ENCODE measurements at places on chromosomes 6 and 20. TPM values are rescaled to one million over a fixed set of nuclear protein-coding genes. Genes with fewer than 3 reads are reported as not detected.

DNA sequence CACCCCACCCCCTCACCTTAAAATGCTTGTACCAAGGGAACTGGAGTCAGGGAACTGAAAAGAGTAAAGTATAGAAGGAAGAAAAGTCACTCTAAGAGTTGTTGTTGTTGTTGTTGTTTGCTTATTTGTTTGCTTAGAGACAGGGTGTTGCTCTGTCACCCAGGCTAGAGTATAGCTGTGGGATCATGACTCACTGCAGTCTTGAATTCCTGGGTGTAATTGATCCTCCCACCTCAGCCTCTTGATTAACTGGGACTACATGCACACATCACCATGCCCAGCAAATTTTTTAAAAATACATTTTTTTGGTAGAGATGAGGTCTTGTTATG lies 681.6 kb upstream of the GJE1 start:
- no peak overlapping the region for H3K27ac ChIP-seq
- no peak overlapping the region for H3K4me3 ChIP-seq
- peaks cover 11% of the 10 kb centered on the region for H3K4me1 ChIP-seq
- no peak for DNase-seq

GRCh38 chr6:54865091-54865631 lies 18.6 kb downstream of the FAM83B start:
- no peak for DNase-seq
- no peak overlapping the region for H3K27ac ChIP-seq
- H3K36me3 ChIP-seq, result no peaks in the 10 kb centered on the region
- no peak overlapping the region for H3K4me3 ChIP-seq
- no peaks in the 10 kb centered on the region for H3K4me1 ChIP-seq
- no peaks in the 10 kb centered on the region for H3K27me3 ChIP-seq

- peaks cover 18% of the 10 kb centered on the region for H3K4me1 ChIP-seq
- H3K27me3 ChIP-seq, result no peaks in the 10 kb centered on the region
- no peak for DNase-seq
- H3K27ac ChIP-seq, result no peak overlapping the region
Measured at GRCh38 chr20:41403604-41404003, 37.0 kb upstream of the EMILIN3 start.

The GATA5 gene
- total RNA-seq, result not detected

- H3K4me1 ChIP-seq, result peaks cover 16% of the 10 kb centered on the region
- no peaks in the 10 kb centered on the region for H3K27me3 ChIP-seq
- H3K4me3 ChIP-seq, result no peak overlapping the region
- H3K27ac ChIP-seq, result no peak overlapping the region
- DNase-seq, result no peak
- no peaks in the 10 kb centered on the region for H3K36me3 ChIP-seq
Measured at GRCh38 chr6:19669206-19669605, 168.0 kb upstream of the ID4 start.

The IMPG1 gene
- not detected for total RNA-seq

- no peaks in the 10 kb centered on the region for H3K4me1 ChIP-seq
- no peaks in the 10 kb centered on the region for H3K36me3 ChIP-seq
- DNase-seq, result no peak
Measured at GRCh38 chr6:45454008-45454911, 76.5 kb upstream of the SUPT3H start.

- H3K27ac ChIP-seq, result no peak overlapping the region
- no peaks in the 10 kb centered on the region for H3K4me1 ChIP-seq
- H3K36me3 ChIP-seq, result no peaks in the 10 kb centered on the region
- no peaks in the 10 kb centered on the region for H3K27me3 ChIP-seq
- no peak for DNase-seq
Measured at GRCh38 chr6:53615633-53616449, 49.7 kb downstream of the KLHL31 start.

The SUMO4 gene
- 1.8 TPM for total RNA-seq

The DLK2 gene
- total RNA-seq, result 1.6 TPM

Data from neural crest cell (in vitro differentiated cells).